ENCODE measurements at places on chromosomes 1 and 21.

- no peak for DNase-seq
Observed at GRCh38 chr1:107785496-107786202, 179.3 kb downstream of the VAV3 start.

GRCh38 chr1:160018900-160019299 is 12.9 kb downstream of the PIGM start:
- no peak for DNase-seq

- no peak for DNase-seq
Observed at GRCh38 chr1:195550071-195550862, 1058.0 kb downstream of the KCNT2 start.

GRCh38 chr21:45448283-45448809 is 43.4 kb downstream of the COL18A1 start:
- no peak for DNase-seq

DNA sequence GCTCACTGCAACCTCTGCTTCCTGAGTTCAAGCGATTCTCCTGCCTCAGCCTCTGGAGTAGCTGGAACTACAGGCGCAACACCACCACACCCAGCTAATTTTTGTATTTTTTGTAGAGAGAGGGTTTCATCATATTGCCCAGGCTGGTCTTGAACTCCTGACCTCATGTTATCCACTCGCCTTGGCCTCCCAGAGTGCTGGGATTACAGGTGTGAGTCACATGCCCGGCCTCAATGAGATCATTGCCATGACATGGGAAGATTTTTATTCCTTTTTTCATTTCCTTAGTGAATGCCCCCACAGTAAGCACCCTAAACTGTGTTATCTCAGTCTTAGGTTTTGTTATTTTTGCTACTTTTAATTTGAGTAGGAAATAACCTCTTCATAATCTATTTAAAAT is 977.9 kb downstream of the BRINP3 start:
- no peak for DNase-seq

DNA sequence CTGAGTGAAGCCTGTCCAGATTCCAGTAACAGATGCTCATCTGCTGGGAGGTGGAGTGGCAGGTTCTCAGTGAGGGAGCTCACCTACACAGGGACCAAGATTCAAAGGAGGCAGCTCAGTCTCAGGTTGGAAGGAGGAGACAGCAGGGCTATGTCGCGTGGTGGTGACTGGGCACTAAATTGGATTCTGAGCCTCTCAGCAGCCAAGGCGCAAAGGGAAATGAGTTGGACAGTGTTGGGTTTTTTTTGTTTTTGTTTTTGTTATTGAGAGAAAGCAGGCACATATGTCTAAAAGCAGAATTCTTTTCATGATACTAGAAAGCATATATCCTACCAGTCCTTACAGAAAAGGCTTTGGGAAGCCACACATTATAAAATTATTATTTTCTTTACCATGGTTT is 26.2 kb downstream of the UMODL1 start:
- no peak for DNase-seq

DNA sequence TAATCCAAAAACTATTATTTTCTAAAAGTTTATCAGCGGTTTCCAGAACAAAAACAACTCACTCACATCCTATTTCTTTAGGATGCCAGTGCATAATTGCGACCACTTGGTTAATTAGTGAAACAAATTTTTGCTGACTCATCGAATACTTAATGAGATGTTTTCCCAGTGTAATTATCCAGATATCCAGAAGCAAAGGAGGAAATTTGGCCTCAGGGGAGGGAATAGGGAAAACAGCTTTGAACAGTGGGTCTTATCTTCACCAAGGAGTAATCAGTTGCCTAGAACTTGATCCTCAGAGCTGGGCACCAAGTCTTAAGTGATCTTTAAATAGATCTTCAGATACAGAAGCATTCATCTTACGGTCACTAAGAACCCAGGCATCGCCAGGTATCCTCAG is 24.3 kb downstream of the STYXL2 start:
- DNase-seq, result no peak

DNA sequence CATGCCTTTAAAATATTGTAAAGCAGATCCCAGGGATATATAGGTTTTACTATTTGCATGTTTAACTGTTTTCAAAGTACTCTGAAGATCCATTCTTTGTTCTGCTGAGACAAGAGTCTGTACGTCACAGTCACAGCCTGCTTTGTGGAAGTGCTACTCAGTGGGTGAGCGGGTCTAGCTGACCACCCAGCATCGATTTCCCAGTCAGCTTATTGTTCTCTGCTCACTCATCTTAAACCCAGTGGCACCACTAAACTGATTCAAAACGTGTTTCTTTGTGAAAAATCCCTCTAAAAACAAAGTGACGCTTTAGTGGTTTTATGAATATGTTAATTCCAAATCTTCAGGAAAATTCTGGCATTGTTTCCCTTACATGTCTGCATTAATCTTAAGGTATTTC is 12.4 kb downstream of the PLPP3 start:
- DNase-seq, result no peak

DNA sequence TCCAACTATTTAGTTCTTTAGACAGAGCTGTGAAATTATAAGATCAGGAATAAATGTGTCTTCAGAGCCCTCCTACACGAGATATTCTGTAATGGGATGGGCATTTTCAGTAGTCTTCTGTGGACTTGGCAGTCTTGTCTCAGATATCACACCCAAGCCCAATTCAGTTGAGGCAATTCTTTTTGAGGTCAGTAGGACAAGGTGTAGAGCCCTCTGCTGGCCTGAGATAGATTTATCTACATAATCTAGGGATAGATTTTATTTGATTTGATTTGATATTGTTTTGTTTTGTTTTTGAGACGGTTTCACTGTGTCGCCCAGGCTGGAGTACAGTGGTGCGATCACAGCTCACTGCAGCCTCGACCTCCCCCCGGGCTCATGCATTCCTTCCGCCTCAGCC is 77.5 kb downstream of the FMN2 start:
- DNase-seq, result no peak

Data from dorsolateral prefrontal cortex (tissue), 122 donors.